Hematopoietic multipotent progenitor cell treated with erythropoietin and hydrocortisone succinate and interleukin-3 and kit ligand, for 15 days (in vitro differentiated cells): ENCODE measurements at places on chromosomes 7 and 10.

- DNase-seq, result no peak
Observed at GRCh38 chr7:28988091-28988490, 30.0 kb upstream of the TRIL start.

GRCh38 chr7:30546596-30546995 is 42.0 kb upstream of the GGCT start:
- DNase-seq, result no peak

GRCh38 chr10:84012831-84013458 is 126.4 kb upstream of the GHITM start:
- no peak for DNase-seq

- no peak for DNase-seq
Observed at GRCh38 chr7:107874111-107874510, 16.9 kb upstream of the DLD start.

DNA sequence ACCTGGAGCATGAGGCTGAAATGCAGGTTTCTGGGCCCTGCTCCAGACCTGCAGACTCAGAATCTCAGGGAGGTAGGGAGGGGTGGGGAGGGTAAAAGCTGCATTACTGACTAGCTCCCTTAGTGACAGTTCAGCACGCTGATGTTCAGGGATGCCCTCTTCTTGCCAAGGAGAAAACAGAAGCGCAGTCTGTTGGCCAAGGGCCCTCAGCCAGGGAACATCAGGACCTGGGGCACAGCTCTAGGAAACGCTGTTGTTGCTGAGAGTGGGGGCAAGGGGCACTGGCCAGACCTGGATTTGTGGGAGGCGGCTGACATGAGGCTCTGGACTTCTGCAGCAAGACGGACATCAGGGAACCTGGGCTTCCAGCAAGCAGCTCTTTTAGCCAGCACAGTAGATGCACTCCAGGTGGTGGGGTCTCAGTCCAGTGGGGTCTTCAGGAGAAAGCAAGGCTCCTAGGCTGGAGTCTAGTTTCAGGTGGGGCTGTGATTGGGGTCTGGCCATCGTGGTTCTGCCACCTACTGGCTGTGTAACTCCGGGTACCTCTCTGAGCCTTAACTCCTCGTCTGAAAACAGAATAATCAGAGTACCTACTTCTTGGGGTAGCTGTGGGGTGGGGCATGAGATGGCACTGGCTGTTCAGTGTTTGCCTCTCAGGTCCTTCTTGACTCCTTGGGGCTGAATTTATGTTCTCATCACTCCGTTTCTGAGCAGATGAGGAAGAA is 72.9 kb upstream of the PRLHR start:
- no peak for DNase-seq
